Activated CD4-positive, alpha-beta T cell treated with anti-CD3 and anti-CD28 coated beads for 48 hours (primary cell): ENCODE measurements at places on chromosomes 7 and 10.

- no peak for DNase-seq
These were observed 962.8 kb downstream of the DNAJB9 start for GRCh38 chr7:109532262-109532992.

GRCh38 chr7:15424468-15424867 lies 137.3 kb downstream of the AGMO start:
- DNase-seq, result no peak

- no peak for DNase-seq
These were observed 180.2 kb downstream of the PRKCQ start for GRCh38 chr10:6399879-6400278.

DNA sequence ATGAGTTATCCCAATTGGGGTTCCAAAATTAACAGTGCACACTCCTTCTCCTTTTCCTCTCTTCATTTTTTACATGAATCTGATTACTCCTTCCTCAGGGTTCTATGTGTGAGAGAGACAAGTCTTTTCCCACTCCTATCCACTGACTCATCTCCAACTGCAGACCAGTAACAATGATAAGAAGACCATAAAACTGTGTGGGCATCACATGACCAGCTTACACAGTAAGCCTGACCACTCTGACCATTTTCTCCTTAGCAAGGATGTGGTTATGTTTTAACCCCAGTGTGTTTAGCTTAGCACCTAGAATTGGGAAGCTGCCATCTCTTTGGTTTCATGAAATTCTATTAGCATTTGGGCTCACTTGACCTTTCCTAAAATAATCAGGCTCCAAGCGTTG lies 145.0 kb upstream of the CALCR start:
- no peak for DNase-seq

- no peak for DNase-seq
These were observed 18.1 kb downstream of the ADRB1 start for GRCh38 chr10:114061789-114062188.

DNA sequence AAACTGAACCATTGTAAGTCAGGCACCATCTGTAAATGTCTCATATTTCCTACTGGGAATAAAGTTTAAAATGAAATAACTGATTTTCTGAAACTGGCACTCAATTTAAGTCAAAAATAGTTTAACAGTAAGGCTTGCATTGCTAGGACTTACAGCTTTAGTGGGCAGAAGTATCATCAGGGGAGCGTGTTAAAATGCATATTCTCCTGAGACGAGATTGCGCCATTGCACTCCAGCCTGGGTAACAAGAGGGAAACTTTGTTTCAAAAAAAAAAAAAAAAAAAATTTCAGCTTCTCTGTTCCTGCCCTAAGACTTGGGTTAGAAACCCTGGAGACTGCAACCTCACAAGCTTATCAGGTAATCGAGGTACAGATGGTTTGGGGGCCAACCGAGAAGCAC lies 65.4 kb downstream of the UBE3C start:
- DNase-seq, result no peak

DNA sequence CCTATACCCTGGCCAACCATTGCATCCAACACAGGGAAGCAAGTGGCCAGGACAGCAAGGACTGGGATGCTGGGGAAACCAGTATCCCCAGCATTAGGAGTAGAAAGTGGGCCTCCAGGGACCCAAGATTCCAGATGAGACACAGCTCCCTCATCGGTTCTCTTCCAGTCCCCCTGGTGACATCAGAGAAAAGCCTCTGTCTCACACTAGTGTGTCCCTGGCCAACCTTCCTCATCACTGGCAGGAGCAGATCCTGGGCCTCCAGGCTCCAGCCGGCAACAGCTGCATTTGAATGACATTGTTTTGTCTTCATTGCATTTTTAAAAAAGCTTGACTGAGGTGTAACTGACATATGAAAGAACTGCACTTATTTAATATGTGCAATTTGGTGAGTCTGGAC lies 177.3 kb upstream of the LYZL2 start:
- no peak for DNase-seq

- no peak for DNase-seq
These were observed 58.0 kb downstream of the GNAT3 start for GRCh38 chr7:80453699-80454340.

GRCh38 chr10:12019283-12019971 lies 23.2 kb downstream of the UPF2 start:
- DNase-seq, result no peak

GRCh38 chr7:96728139-96728538 lies 18.5 kb upstream of the SEM1 start:
- DNase-seq, result no peak

DNA sequence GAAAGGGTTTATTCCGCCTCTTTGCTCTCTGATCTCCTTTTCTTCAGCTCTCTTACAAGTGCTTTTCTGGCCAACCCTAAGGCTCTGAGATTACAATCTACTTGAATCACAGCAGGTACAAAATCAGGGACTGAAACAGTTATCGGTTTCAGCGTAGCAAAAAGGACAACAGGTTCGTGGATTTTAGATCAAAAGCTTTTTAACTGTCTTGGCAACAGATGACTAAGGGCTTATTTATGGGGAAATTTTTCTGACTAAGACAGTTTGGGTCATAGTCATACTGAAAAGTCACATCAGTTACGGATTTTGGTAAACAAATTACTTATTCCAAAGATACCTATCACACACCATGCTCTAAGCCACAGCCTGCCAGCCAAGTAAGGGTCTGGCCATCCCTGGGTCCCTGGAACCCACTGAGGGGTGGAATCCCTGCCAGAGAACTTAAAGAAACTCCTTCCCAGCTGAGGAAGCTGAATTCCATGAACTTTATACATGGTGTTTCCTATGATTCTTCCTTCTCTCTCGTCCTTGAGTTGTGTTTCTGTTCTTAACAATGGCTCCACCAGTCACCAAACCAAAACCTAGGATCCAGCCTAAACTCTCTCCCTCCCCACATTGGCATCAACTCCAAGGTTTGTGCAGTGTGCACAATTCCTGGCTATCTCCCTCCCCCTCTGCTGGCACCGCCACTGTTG lies 169.3 kb downstream of the FAM107B start:
- DNase-seq, result peak; percentile 48

DNA sequence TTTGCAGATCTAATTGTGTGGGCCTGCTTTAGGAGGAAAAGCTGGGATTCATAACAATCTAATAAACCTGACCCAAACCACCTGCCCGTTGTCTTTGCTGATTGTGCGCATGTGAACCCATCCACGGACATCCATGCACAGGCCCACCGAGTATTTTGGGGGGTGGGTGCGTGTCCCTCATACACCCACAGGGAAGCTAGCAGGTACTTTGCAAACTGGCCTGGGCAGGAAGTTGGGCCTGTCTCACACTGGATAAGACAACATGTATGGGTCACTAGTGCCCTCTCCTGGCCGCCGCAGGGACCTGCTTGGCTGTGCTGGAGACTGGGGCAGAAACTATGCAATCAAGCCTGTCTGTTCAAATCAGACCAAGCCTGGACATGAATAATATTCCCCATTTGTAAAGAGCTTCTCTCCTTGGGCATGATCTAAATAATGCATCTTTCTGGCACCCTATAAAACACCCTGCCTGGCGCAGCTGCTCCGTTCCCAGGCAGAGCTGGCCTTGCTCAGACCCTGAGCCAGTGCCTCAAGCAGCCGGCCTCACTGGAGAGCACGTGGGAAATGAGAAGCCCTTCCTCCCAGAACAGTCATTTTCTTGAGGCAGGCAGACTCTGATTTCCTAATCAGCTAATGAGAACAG lies 15.8 kb downstream of the ECHDC3 start:
- DNase-seq, result peak; percentile 92

- DNase-seq, result no peak
These were observed 11.4 kb downstream of the TSPAN13 start for GRCh38 chr7:16764942-16765341.

DNA sequence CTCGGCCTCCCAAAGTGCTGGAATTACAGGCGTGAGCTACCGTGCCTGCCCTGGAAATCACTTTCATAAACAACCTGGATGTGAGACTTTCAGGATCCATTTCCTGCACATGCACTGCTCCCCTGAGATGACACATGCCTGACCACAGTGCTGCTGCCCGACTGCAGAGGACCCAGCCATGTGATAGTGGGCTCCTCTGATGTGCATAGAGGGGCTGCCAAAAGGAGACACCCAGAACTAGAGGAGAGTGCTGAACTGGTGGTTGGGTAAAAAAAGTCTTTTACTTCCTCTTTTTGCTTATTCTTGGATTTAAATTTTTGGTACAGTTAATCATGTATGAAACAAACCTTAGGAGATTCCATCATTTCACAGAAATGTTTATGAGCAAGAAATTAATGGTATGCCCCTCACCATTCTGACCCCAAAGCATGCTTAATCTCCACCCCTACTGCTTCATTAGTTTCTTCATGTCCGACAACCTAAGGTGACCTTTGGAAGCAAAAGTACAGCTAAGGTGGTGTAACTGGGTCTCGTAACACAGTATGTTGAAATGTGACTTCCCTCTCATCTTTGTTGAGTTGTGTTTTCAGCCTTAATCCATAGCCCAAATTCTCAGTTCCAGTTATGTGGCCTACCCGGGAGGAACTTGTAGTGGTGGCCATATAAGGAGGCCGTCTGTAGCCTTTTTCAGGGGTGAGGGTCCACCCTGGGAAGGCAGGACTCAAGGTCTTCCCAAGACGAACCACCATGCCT lies 111.1 kb downstream of the RNF216 start:
- no peak for DNase-seq

DNA sequence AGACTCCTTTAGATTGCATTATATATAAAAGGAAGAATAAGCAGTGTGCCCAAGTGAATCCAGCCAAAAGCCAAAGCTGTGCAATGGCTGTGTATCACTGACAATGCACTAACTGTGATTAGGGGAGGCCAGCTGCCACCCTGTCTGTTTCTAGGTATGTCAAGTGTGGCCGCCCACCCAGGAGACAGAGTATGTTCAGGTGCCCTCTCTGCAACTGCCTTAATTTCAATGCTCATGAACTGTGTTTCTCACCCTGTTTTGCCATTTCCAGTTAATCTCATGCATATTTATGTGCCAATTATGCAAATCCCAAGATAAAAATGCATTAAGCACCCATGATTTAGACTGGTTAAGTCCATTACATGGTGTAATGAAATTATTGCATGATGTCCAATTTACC lies 159.4 kb downstream of the FRMD4A start:
- no peak for DNase-seq

DNA sequence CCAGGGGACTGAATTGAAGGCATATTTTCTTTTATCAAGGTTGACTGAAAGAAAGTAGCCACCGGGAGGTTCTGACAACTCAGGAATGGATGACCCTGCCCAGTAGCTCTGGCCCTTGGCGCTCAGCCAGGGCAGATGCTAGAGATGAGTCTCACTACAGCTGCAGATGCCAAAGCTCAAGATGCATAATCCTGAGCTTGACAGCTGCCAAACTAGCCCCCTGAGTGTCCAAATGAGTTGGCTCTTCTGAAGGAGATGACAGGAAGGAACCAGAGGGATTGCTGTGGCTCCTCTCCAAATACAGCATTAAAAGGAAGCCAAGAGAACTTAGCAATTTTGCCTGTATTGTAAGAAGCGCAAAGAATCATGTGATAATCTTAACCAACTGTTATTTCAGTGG lies 78.4 kb downstream of the NXPH1 start:
- DNase-seq, result no peak
